ENCODE measurements at places on chromosomes 12 and 14. TPM values are rescaled to one million over a fixed set of nuclear protein-coding genes. Genes with fewer than 3 reads are reported as not detected.

SLC17A8 gene
- not detected for total RNA-seq

SERPINA10 gene
- not detected for total RNA-seq

GRCh38 chr12:113103756-113104450 lies 31.7 kb downstream of the RASAL1 start:
- DNase-seq, result no peak

DNA sequence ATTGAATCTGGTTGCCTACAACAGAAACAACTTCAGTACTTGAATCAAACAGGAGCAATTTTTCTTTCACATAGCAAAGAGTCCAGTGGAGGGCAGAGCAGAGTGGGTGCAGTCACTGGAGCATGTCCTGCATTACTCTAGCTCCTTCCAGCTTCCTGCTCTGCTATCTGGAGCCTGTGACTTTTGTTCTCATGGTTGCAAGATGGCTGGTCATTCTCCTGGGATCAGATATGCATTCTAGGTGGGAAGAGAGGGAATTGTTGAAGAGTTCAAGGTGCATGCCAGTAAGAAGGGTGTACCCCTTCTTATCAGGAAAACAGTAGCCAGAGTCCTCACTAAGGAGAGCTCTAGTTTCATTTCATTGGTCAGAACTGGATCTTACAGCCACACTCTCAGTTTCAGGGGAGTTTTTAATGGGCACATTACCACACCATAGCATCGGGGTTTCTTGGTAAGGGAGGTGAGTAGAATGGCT lies 8.0 kb downstream of the IFT43 start:
- DNase-seq, result no peak

EIF2S3B gene
- 0.99 TPM for total RNA-seq

GLIPR1L1 gene
- not detected for total RNA-seq

All from skin of body (tissue), 3 donors.